ENCODE measurements at places on chromosomes 4 and X.

DNA sequence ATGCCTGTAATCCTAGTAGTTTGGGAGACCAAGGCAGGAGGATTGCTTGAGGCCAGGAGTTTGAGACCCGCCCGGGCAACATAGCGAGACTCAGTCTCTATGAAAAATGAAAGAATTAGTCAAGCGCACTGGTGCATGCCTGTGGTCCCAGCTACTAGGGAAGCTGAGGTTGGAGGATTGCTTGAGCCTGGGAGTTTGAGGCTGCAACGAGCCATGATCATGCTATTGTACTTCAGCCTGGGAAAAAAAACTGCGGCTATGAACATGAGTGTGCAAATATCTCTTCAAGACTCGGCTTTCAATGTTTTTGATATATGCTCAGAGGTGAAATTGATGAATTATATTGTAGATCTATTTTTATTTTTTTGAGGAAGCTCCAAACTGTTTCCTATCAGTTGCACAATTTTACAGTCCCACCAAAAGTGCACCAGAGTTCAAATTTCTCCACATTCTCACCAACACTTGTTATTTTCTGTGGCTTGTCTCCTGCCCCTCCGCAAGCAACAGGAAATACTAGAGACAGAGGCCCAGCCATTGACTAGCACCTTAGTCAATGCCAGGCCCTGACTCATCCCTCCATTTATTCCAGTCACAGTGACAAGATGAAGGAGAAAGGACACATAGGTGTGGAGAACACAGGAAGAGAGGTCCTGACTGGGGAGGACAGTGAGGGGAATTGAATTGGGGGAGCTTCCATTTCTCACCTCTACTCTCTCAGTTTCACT is 33.1 kb upstream of the ZNF41 start:
- no peak for DNase-seq

GRCh38 chrX:72340041-72340440 is 34.3 kb upstream of the CITED1 start:
- no peak for DNase-seq

GRCh38 chr4:81369886-81370285 is 101.8 kb downstream of the RASGEF1B start:
- DNase-seq = no peak

DNA sequence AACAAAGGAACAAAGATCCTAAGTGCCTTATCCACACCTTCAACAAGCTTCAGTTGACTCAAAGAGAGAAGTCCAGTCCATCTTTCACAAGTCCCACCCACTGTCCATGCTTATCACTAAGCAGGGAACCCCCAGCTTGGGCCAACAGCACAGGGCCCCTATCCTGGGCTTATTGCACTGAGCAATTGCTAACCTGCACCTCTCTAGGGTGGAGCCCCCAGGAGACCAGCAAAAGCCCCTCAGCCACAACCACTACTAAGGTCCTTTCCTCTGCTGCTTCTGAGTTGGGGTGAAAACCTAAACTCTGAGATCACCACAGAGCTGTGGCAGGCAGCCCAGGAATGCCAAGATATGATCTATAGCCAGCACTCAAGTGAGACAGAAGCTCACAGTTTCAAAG is 96.7 kb upstream of the PBDC1 start:
- no peak for DNase-seq

GRCh38 chr4:102815981-102816380 is 11.4 kb downstream of the UBE2D3 start:
- no peak for DNase-seq

GRCh38 chr4:22514001-22514400 is 1.9 kb downstream of the ADGRA3 start:
- DNase-seq = no peak

DNA sequence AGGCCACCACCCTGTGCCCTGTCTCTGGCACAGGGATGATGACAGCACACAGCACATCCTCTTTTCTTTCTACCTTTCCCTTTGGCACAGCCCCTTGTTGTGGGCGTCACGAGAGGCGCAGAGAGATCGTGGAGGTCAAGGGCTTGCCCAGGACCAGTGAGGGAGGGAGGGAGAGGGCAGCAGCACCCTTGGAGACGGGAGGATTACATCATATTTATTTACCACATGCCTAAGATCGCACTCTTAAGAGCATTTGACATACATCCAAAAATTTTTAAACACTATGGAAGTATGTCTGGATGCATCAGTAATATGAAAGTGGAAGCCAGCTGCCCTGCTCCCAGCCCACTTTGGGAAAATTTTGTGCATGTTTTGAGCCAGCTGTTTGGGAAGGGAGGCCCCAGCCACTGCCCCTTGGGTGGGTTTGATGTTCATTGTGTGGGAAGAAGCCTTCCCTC is 12.7 kb downstream of the WFS1 start:
- DNase-seq = no peak

DNA sequence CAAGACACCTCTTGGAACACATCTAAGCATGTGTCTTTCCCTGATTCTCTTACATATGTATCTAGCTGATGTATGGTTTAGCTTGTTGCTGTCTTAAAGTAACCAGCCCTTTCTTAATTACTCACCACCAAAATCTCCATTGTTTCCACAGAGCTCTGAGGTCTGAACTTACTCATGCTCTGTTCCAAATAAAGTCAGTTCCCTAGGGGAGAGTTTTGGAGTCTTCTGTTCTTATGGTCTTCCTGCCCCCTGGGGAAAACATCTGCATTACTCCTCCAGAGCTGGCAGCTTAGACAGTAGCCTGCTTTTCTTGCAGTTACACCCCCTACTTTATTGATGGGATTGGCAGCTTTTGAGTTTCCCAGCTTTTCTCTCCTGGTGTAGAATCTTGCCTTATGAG is 125.8 kb downstream of the EDA start:
- DNase-seq = no peak

- DNase-seq = peak; percentile 48
These were observed 13.8 kb upstream of the ENOX2 start for GRCh38 chrX:130916636-130917422.

DNA sequence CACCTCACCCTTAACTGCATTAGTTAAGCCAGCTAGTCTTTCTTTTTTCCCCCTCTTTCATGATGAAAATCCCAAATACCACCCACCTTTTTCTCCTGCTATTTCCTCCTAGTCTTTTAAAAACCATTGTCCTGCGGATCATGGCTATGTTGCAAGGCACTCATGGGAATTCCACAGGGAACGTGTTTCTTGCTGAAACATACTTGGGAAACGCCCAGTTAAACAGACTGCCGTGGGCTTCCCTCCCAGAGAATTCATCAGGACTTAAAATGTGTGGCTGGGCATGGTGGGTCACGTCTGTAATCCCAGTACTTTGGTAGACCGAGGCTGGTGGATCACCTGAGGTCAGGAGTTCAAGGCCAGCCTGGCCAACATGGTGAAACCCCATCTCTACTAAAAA is 32.2 kb downstream of the XG start:
- DNase-seq = no peak

GRCh38 chr4:75698963-75699228 is 25.5 kb upstream of the USO1 start:
- no peak for DNase-seq

GRCh38 chr4:8281519-8282133 is 12.1 kb downstream of the HTRA3 start:
- no peak for DNase-seq

DNA sequence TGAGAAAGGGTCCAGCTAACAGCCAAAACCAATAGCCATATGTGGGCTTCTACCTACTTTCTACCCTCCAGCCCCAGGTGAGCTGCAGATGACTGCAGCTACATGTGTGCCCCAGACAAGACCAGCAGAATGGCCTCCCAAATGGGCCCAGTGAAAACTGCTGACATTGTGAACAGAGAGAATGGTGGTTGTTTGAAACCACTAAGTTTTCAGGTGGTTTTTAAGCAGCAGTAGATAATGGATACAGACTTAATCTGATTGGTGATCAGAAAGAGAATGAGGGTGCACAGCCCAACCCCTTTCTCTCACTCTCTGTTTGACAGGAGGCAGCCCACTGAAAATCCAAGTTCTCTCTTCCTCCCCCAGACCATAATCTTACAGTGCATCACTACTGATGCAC is 42.5 kb upstream of the BBS12 start:
- peak; percentile 19 for DNase-seq

- DNase-seq = no peak
These were observed 72.9 kb downstream of the ADAMTS3 start for GRCh38 chr4:72496119-72496518.

GRCh38 chr4:22202246-22202974 is 253.8 kb upstream of the KCNIP4 start:
- DNase-seq = no peak

DNA sequence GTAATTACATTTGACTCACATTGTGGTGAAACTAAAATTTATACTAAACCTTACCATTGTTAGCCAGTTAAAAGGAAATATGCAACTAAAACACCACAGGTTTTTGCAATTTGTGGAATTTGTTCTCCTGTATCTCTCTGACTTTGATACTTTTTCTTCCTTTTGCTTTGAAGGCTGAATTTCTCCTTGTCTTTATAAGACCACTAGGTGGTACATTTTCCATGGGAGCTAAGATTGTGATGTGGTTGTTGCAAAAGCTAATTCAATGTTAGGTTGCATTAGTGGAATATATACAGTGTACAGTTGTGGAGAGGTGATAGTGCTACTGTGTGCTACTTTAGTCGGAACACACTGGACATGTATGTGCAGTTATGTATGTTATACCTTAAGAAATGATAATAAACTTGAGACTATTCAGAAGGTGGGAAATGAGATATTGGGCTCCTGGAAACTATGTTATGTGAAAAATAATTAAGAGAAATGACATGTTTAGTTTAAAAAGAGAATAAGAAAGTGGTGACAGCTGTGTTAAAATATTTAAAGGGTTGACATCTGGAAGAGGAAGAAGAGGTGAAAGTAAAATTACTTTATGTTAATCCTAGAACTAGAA is 70.3 kb downstream of the ARL9 start:
- DNase-seq = peak; percentile 12

DNA sequence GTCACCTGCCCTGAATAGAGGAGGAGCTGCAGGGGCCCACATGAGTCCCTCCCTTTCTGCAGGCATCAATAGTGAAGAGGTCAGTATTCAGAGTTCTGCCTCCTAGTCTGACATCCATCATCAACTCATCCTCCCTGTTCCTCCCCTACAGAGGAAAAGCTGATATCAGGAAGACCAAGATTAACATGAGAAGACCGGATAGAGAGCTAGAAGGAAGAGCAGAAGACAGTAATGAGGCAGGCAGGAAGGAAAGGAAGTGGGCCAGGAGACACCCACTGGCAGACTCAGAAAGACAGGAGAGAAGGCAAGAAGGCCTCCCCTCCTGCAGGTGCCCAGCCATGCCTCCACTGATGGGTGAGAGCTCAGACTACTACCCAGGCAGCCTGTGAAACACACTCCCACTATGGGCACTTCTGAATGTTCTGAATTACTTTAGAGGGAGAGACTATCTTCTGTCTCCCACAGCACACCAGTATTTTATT is 74.6 kb downstream of the CC2D2A start:
- no peak for DNase-seq

- peak; percentile 14 for DNase-seq
These were observed 1381.5 kb upstream of the ADGRL3 start for GRCh38 chr4:59818656-59819055.

DNA sequence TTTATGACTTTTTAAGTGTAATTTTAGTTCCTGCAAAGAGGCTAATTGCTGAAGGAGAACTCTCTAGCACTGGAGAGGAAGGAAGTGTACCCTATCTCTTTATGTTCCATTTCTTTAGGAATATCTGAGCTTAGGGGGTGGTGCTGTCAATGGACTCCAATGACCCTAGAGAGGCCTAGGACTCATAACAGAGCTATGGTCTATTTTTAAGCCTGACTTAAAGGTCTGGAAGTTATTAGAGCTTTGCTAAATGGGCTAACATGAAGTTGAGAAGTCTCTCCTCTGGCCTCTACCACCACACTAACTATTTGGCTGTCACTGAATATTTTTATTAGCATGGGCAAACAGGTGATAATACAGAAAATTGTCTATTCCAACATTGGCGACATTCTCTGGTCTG is 152.2 kb downstream of the SPATA18 start:
- DNase-seq = no peak

- no peak for DNase-seq
These were observed 1540.5 kb downstream of the C4orf33 start for GRCh38 chr4:130636486-130636885.

DNA sequence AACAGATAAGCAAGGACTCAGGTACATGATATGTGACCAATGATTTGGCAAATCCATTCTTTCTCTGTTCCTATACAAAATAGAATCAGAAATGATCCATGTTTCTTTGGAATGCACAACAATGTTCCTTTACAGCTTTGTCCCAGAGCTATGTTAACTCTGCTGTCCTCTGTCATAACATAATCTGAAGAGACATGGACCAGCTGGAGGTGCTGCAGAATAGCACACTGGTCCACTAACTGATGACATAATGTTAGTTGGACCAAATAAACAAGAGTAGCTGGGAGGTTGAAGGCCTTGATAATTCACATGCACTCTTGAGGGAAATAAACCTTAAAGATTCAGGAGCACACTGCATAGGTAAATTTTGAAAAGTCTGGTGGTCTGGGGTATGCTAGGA is 23.0 kb upstream of the DHX15 start:
- DNase-seq = no peak

GRCh38 chr4:67344594-67345380 is 200.5 kb downstream of the CENPC start:
- no peak for DNase-seq

- no peak for DNase-seq
These were observed 23.1 kb downstream of the MOSPD2 start for GRCh38 chrX:14896273-14896672.

GRCh38 chrX:70129816-70130215 is 3.4 kb upstream of the IGBP1 start:
- no peak for DNase-seq

- DNase-seq = no peak
These were observed 28.2 kb downstream of the ARSJ start for GRCh38 chr4:113951263-113951662.

DNA sequence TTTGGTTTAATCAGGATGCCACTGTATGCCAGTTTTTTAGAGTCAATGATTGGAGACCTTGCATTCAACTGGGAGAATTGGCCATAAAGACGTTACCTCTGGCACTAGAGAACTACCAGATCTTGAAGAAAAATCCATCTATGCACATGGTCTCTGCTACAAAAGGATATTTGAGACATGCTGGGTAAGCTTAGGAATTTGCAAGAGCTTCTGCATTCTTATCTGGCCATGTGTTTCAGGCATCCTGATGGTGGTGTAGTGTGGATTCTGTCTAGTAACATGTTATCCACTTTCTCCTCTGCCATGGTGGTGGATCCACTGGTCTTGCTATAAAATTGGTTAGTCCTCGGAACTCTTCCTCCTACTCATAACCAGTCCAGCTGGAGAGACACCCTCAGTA is 185.3 kb upstream of the WDFY3 start:
- no peak for DNase-seq

- DNase-seq = no peak
These were observed 85.8 kb downstream of the CXXC4 start for GRCh38 chr4:104408878-104409277.

Data from GM10248 (cell line).